NCI-H748 treated with DMSO at 0.1 percent for 48 hours (cell line): ENCODE measurements at places on chromosomes 5 and 9.

DNA sequence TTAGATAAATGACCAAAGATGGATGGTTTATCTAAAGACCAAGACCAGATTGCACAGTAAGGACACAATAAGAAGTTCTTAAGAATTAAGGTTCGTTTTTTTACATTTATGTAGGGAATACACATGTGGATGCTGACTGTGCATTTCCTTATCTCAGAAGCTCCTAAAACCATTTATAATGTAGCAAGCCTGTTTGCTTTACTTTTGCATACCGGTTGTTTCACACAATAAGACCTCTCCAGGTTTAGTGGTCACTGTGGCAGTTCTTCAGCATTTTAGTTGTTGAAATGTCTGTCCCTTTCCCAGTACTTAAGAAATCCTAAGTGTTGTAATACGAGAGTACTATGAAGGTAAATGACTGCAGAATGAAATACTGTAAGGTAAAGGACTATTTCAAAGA is 43.6 kb downstream of the BASP1 start:
- no peak for DNase-seq

GRCh38 chr9:95459851-95460517 is 56.8 kb downstream of the PTCH1 start:
- DNase-seq, result no peak

GRCh38 chr5:91977579-91977978 is 594.5 kb upstream of the ARRDC3 start:
- peak; percentile 84 for DNase-seq

- no peak for DNase-seq
These were observed 76.2 kb downstream of the ARHGAP26 start for GRCh38 chr5:142846406-142846805.

DNA sequence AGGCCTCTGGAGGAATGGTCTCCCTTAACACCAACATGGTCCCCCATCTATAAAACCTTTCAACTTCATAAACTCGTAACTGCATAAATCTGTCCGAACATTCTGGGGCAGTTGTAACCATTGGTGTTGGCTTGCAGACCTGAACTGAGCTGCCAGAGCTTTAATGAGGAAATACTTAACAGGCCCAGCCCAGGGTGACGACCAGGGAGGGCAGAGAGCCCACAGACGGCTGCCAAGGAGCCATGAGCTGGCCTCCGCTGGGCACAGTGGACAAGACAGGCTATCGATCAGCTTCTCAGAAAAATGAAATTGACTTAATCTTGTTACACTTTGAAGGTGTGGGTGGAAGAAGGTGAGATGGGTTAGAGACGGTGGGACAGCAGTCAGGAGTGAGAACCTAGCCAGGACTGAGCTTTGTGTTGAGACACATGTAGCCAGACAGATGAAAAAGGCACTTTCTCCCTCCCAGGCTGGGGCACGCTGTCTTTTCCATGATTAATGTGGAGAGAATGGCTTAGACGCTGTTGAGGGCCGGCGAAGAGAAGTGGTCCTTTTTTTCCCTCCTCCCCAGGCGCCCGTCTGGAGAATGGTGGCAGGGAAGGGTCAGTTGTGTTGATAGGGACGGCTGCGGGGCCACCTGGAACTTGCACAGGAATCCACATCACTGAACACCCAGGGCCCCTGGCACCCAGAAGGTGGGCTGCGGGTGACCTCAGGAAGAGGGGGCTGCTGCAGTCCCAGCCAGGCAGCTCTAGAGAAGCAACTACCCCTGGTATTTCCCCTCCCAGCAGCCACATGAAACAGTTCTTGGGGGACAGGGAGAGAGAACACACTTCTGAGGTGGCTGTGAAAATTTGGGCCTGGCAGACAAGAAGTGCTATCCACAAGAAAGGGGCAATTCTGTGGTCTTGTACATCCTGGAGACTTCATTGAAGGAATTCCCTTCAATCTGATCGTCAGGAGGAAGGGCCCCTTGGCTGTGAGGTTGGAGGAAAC is 27.3 kb upstream of the TCOF1 start:
- no peak for DNase-seq

DNA sequence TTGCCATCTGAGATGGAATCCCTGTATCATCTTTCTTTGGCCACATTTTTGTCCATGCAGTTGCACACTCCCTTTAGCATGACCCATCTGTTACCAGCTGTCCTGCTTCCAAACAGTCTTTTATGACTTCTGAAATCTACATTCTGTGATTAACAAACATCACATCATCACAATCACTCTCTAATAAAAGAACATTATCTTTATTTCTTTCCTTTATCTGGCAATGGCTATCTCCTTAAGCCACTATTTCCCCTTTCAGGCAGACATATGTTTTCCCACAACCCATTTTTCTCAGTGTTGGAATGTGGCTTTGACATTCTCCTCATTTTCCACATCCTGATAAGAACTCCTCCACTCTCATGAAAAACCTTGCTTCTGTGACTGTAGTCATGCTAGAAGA is 141.0 kb downstream of the ST8SIA4 start:
- DNase-seq, result no peak

GRCh38 chr5:73328640-73329039 is 119.9 kb downstream of the FOXD1 start:
- no peak for DNase-seq

DNA sequence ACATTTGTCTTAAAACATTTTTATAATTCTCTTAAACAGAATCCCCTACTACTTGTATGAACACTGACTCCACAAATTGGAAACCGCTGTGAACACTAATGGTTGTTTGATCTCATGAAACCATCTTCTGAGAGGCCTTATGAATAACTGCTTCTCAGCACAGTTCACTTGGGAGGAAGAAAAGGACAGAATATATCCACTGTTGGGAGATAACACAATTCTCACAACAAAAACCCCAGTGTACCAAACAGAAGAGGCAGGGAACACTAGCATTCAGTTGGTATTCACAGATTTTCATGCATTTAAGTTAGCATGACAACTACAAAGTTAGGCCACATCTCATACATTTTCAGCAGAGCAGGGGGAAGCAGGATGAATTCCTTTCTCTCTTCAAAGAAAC is 89.0 kb upstream of the SELENOP start:
- no peak for DNase-seq

DNA sequence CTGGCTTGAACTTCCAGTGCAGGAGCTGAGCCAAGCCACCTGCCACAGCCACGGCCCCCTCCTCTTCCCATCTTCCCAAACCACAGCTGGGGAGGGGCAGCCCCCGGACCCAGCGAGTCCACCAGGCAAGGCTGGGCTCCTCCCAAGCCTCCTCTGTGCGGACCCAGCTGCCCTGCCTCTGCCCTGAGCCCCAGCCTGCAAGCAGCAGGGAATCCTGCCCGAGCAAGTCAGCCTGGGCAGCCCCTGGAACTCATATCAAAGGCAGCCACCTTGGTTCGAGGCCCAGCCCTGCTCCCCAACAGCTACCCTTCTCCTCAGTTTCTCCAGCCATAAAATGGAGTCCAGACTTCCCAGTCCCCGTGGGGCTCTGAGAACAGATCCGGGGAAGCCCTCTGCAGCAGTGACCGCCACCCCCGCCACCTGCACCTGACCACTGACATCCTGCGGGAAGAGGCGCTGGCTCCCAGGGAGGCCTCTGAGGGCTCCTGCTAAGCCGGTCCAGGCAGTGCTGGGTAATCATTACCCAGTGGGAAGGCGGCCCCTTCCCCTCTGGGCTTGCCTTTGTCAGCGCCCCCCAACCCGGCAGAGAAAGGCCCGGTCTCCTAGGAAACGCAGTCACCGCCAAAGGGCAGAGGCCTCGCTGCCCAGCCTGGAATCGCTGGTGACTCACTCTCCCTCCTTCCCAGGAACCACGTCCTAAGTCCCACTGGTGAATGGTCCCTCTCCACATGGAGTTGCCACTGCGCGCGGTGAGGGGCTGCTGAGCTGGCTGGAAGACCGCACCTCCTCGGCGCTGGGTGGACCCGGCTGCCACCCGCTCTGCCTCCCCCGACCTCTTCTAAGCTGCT is 1.5 kb downstream of the VAV2 start:
- DNase-seq, result peak; percentile 26

DNA sequence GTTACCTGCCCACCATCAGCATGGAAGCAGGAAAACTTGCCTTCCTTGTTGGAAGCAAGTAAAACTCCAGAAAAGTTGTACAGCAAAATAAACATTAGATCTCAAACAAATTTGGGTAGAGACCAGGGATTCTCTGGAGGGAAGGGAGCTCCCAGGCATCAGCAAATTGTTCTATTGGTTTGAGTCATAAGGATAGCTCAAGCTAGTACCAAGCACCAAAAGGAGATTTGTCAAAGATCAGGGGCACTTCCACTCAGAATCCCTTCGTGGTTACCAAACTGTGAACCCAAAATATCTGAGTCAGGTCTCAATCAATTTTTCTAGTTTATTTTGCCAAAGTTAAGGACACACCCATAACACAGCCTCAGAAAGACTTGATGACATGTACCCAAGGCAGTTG is 37.8 kb downstream of the DNAJB5 start:
- DNase-seq, result no peak

DNA sequence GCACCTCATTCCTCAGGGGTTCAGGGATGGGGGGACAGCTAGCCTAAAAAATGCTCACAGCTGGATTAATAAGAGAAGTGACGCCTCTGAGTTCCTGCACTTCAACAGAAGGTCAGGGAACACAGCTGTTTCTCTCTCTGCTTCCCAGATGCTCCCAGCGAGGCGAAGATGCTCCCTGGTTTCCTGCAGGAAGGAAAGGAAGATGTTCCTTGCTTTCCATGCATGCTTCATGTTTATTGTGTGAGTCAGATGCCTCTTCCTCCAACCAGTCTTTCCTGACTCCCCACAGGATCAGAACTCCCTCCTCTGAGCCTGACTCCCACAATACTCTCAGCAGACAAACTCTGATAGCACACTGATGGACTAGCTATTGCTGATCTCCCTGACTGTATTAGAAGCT is 71.9 kb downstream of the MFAP3 start:
- DNase-seq, result no peak

DNA sequence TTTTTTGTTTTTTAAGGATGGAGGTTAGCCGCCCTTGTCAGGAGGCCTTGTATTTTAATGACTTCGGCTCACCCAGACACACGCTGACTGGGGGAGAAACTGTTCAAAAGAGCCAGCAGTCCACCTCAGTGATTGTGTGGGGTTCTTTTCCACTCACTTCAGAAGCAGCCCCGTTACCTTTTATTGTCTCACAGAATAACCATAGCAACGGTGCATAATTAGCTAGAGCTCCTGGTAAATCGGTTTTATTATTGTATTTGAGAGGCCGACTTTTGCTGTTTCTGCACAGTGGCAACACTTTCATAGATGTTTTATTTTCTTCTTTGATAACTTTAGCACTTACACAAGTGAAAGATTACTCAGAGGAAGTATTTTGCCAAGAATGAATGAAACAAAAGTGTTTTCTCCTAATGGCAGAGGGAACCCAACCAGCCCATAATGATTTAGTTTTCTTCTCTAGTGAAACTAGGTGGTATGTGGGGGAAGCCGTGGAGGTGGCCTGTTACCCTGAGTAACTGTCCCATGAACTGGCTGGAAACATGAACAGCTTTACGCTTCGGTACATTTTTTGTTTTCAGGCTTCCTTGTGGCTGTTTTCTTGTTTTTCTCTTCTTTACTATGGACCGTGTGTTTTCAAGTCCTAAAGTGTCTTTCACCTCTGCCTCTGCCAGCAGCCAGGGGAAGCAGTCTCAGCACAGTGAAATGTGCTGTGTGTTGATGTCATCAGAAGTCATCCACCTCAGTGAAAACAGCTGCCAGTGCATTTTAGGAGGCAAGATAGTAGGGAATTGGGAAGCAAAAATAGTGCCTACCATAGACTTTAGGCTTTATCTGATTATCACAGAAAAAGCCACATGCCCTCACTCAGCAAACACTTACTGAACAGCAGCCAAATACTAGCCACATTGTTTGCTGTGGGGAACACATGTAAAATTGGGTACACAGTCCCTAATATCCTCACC is 414.7 kb downstream of the KDM4C start:
- DNase-seq, result no peak

GRCh38 chr9:135214054-135214640 is 126.7 kb downstream of the OLFM1 start:
- DNase-seq, result no peak

DNA sequence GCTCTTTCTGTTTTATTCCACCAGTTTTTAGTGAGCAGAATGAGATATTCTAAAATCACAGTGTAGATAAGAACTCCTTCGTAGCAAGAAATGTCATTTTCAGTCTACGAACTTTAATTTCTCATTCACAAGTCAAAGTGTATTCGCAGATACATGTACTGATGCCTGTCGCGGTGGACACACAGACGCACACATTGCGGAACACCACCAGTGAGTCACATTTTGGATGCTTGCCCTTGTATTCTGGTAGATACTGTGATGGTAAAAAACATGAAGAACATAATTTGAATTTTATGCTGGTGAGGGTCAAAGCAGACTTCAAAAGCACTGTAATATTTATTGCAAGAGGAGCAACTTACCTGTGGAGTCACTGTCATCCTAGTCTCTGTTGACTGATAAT is 4.7 kb upstream of the C9orf57 start:
- DNase-seq, result no peak

- DNase-seq, result no peak
These were observed 511.6 kb upstream of the FAM174A start for GRCh38 chr5:100023536-100023935.

- DNase-seq, result no peak
These were observed 261.0 kb upstream of the CDH6 start for GRCh38 chr5:30932273-30933017.

DNA sequence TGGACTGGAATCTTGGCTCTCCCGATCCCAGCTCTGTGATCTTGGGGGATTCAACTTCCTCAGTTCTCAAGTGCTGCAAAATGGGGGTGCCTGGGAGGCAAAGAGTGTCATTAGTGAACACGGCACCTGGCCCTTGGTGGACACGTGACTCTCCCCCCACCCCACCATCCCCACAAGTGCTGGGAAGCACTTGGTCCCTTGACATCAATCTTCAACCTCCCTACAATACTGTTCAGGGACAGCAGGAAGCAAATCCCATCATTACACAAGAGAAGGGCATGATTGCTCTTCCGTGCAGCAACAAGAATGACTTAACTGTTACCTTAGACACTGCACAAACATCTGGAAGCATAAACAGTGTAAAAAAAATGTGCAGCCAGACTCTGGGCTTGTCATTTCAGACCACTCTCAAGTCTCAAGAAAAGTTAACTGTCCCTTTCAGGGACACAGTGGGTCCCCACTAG is 61.4 kb downstream of the PSMB7 start:
- no peak for DNase-seq

DNA sequence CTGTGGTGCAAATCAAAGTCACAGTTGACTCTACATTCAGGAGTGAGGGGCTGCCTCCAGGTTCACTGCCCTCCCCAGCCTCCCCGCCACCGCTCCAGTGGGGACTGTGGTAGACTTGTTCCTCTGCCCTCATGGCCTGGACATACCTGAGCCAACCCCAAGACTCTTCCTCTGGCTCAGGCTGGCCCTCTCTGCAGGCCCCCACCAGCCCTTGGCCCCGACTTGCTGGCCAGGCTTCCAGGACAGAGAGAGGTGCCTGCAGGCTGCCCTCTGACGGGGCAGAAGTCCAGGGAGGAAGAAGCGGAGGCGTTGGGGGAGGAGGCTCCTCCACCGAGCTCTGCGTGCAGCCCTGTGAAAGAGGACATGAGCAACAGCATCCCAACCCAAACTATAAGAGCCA is 2.8 kb upstream of the SARDH start:
- no peak for DNase-seq
